ENCODE measurements at places on chromosomes 11 and 22. TPM values are rescaled to one million over a fixed set of nuclear protein-coding genes. Genes with fewer than 3 reads are reported as not detected.

DNA sequence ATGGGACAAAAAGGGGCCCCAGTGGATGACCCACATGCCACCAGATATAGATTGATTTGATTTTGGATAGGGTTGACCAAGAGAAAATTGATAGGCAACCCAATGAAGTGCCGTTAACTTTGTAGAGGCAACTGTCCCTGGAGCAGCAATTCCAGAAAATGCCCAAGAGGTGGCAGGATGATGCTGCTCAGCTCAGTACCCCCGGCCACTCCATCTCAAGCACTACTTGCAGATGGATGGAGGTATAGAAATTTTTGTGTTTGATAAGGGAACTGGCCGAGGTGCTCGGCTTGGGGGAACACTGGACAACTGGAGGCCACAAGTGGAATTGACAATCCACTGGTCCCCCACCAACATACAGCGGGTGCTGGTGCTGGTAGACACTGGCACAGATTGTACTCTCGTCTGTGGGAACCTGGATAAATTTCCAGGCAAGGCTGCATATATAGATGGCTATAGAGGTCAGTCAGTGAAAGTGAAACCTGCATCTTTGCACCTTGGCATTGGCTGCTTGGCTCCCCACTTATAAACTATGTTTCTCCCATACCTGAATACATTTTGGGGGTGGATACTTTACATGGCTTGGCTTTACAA is 86.3 kb downstream of the CCDC83 start:
- DNase-seq = no peak

- no peak for DNase-seq
These were observed 412.3 kb upstream of the SYN3 start for GRCh38 chr22:33470456-33470855.

DNA sequence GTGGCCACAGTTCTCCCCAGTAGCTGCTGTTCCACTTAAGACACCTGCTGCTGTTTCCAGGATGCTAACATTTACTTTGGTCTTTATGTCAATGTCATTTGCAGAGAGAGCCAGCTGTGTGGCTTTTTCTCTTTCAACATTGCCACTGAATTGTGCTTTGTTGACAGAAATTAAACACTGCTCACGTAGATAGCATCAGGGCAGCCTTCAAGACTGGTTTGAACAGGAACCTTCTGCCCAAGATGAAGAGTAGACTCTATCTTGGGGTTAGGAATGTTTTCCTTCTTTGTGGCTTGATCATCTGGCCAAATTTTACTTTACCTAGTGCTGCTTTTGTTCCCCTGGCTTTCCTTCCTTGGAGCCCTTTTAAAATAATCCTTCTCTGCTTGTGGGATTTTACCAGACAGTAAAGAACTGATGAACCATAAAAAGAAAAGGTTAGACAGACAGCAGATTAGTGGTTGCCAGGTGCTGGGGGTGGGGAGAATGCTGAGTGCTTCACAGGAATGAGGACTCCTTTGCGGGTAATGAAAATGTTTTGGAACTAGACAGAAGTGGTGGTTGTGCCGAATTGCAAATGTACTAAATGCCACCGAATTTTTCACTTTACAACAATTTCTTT is 22.7 kb upstream of the XBP1 start:
- DNase-seq = no peak

GRCh38 chr11:103340956-103341355 is 231.7 kb downstream of the DYNC2H1 start:
- DNase-seq = no peak

DNA sequence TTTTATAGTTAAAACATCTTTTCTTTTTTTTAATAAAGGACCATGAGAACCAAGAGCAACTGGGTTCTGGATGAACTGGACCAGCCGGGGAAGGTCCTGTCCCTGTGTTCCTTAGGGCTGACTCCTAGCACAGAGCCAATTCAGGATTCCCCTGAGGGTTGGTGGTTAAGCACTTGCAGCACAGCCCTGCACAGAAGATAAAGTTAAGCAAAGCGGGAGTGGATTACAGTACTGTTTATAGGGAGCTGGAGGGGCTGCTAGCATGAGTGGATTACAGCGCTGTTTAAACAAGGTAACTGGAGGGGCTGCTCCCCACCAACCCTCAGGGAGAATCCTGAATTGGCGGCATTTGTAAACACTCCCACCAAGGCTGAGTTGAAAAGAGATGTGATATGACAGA is 90.6 kb downstream of the CELSR1 start:
- DNase-seq = no peak

DNA sequence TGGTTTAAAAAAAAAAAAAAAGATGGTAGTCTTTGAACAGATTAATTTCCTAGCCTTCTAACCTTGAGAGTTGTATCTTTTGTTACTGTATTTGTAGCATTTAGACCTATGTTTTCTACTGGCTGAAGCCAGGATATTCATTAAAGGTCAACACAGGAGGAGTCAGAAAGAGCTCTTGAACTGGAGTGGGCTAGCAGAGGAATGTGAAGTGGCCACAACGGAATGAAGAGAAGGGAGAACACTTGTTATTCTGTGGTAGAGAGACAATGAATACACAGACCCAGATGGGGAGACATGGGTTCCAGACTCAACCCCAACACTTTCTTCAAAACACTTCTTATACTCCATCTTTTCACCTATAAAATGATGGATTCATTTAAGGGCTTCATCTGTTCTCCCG is 88.1 kb downstream of the RELT start:
- no peak for DNase-seq

- DNase-seq = no peak
These were observed 22.0 kb downstream of the TRAF6 start for GRCh38 chr11:36488096-36488495.

GRCh38 chr11:128874427-128874826 is 7.3 kb upstream of the KCNJ1 start:
- no peak for DNase-seq

DNA sequence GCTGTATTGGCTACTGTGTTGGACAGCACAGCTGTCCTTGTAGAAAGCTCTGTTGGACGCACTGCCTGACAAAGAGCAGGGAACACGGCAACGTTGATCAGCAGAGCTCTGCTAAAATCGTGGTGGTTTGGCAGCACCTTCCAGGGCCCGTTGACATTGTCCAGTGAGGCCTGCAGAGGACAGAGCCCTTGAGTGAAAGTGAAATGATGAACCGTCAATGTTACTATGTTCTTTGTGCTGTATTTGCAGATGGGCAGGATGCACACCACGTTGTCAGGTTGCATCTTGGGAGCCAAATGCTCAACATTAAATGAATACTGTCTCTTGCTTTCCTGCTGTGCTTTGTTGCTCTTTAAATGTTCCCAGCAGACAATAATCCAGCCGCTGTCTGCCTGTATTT is 69.7 kb downstream of the NELL1 start:
- DNase-seq = no peak

GRCh38 chr11:63915961-63916836 is 765 bp downstream of the RCOR2 start:
- DNase-seq = no peak

TMEM132A gene
- total RNA-seq = 4.9 TPM

THAP12 gene
- 25.8 TPM for total RNA-seq

DPP3 gene
- 13.2 TPM for total RNA-seq

MAPK12 gene
- total RNA-seq = 32.5 TPM

ZBED5 gene
- total RNA-seq = 38.8 TPM

CCDC87 gene
- total RNA-seq = 0.43 TPM

PATE4 gene
- total RNA-seq = not detected
